ENCODE measurements at places on chromosomes 4 and X. TPM values are rescaled to one million over a fixed set of nuclear protein-coding genes. Genes with fewer than 3 reads are reported as not detected.

CLGN gene
- total RNA-seq, result 3.6 TPM

ABRAXAS1 gene
- 7.8 TPM for total RNA-seq

CC2D2A gene
- 3.9 TPM for total RNA-seq

GAGE12F gene
- not detected for total RNA-seq

FRMD7 gene
- not detected for total RNA-seq

SASH3 gene
- total RNA-seq, result not detected

RAB39B gene
- total RNA-seq, result not detected

UGT2B11 gene
- not detected for total RNA-seq

PDLIM3 gene
- 87.3 TPM for total RNA-seq

SFRP2 gene
- not detected for total RNA-seq

C4orf50 gene
- total RNA-seq, result not detected

- H3K27me3 ChIP-seq, result no peaks in the 10 kb centered on the region
- no peak within 1 kb of the TSS for H3K27ac ChIP-seq
- H3K36me3 ChIP-seq, result no peaks in the 10 kb centered on the region
- H3K4me1 ChIP-seq, result no peaks in the 10 kb centered on the region
- peak within 1 kb of the TSS; percentile 48 for H3K4me3 ChIP-seq
These were observed at the start of gene DIAPH2 for GRCh38 chrX:96684339-96685209. Gene DIAPH2 (plus strand): TSS chrX:96684842.

- no peaks in the 10 kb centered on the region for H3K27me3 ChIP-seq
- no peak overlapping the region for H3K27ac ChIP-seq
- no peaks in the 10 kb centered on the region for H3K4me1 ChIP-seq
- H3K36me3 ChIP-seq, result no peaks in the 10 kb centered on the region
These were observed 264.3 kb downstream of the NPFFR2 start for GRCh38 chr4:72295966-72296557.

DNA sequence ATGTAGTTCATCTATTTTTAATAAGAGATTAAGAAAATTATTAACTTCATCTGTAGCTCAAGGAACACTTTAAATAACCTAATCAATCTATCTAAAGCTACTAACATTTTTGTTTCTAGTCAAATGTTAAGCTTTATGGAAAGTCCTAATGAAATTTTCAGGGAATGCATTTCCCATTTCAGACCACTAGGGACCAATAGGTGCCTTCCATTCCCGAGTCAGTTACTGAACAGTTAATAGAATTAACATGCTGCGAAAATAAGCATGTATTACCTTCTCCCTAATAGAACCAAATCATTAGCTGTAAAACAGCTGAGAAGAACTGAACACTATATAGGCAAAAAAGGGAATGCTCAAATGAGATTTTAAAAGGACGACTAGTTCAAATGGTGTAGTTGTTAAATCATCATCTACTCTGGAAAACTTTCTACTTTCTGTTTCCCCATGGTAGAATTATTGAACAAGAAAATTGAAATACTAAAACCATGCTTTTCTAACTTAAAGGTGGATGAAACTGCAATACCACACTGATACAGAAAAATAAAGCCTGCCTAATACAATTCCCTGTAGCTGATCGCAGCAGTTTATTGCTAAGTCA lies 22.5 kb downstream of the STX18 start:
- H3K27me3 ChIP-seq, result no peaks in the 10 kb centered on the region
- DNase-seq, result no peak
- no peak overlapping the region for H3K27ac ChIP-seq
- H3K36me3 ChIP-seq, result no peaks in the 10 kb centered on the region

GRCh38 chrX:45295259-45295986 lies 94.7 kb upstream of the DIPK2B start:
- DNase-seq, result no peak
- H3K27ac ChIP-seq, result no peak overlapping the region
- H3K4me1 ChIP-seq, result no peaks in the 10 kb centered on the region
- H3K27me3 ChIP-seq, result no peaks in the 10 kb centered on the region
- no peaks in the 10 kb centered on the region for H3K36me3 ChIP-seq

DNA sequence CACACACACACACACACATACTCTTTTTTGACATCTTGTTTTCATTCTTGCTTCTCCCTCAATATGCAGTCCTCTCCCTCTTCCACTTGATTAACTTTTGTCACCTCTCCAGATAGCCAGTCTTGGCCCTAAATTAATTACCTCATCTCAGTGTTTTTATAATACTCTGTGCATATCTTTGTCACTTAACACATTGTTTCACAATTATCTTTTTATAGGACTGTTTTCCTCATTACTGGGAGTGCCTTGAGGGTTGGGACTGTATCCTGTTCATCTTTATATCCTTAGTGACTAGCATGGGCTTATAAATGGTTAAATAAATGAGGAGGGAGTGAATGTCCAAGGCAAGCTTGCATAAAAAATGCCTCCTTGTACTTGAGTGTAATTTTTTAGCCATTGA lies 33.1 kb downstream of the SYNPO2 start:
- H3K27ac ChIP-seq, result no peak overlapping the region
- H3K27me3 ChIP-seq, result no peaks in the 10 kb centered on the region
- H3K36me3 ChIP-seq, result no peaks in the 10 kb centered on the region
- H3K4me3 ChIP-seq, result no peak overlapping the region

- H3K4me1 ChIP-seq, result no peaks in the 10 kb centered on the region
- no peaks in the 10 kb centered on the region for H3K27me3 ChIP-seq
- no peak overlapping the region for H3K27ac ChIP-seq
- H3K4me3 ChIP-seq, result no peak overlapping the region
- no peaks in the 10 kb centered on the region for H3K36me3 ChIP-seq
- no peak for DNase-seq
These were observed 685.8 kb downstream of the GABRG1 start for GRCh38 chr4:45438047-45438446.

- peaks cover 13% of the 10 kb centered on the region for H3K36me3 ChIP-seq
- H3K27ac ChIP-seq, result peak overlapping the region; percentile 66
- no peaks in the 10 kb centered on the region for H3K27me3 ChIP-seq
- peak overlapping the region; percentile 82 for H3K4me3 ChIP-seq
- DNase-seq, result peak; percentile 60
These were observed 2.1 kb downstream of the ELOVL6 start for GRCh38 chr4:110196206-110196870.

GRCh38 chr4:182604161-182604622 lies 313.0 kb downstream of the DCTD start:
- H3K4me3 ChIP-seq, result no peak overlapping the region
- H3K36me3 ChIP-seq, result no peaks in the 10 kb centered on the region
- peak; percentile 64 for DNase-seq

GRCh38 chr4:15551740-15552446 lies 82.2 kb downstream of the CC2D2A start:
- no peaks in the 10 kb centered on the region for H3K27me3 ChIP-seq
- no peaks in the 10 kb centered on the region for H3K36me3 ChIP-seq
- H3K4me3 ChIP-seq, result no peak overlapping the region
- DNase-seq, result no peak
- no peak overlapping the region for H3K27ac ChIP-seq
- no peaks in the 10 kb centered on the region for H3K4me1 ChIP-seq

GRCh38 chrX:152405561-152405960 lies 45.6 kb downstream of the GABRA3 start:
- no peaks in the 10 kb centered on the region for H3K27me3 ChIP-seq
- no peak for DNase-seq
- no peaks in the 10 kb centered on the region for H3K36me3 ChIP-seq
- H3K4me3 ChIP-seq, result no peak overlapping the region
- no peak overlapping the region for H3K27ac ChIP-seq
- no peaks in the 10 kb centered on the region for H3K4me1 ChIP-seq

DNA sequence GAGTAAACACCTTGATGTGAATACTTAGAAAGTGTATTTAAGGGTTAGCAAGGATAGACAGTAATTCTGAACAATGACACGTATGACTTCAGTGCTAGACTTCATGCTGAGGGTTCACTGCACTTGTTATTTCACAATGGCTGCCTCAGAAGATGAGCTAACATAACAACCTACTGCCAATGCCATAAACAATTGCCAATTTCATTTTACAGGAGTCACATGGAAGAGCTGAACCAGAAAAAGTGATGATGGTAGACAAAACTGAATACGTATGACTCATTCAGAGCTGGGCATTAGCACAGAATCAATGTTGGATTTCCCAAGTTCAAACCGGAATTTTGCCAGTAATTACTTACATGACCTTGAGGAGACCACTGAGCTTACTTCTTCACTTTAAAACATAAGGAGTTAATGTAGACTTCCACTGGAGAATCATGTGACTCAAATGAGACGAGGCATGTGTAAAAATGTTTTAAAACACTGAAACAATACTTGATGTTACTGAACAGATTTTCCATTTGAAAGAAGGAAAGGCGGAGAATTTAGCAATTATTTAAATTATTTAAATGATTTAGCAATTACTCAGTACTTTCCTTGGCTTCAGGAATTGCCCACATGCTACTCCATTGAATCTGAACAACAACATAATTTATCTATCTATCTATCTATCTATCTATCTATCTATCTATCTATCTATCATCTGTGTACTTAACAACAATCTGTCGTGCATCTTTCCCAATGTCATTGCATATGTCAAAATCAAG lies 868.5 kb upstream of the SLIT2 start:
- H3K36me3 ChIP-seq, result no peaks in the 10 kb centered on the region
- no peak for DNase-seq
- H3K4me1 ChIP-seq, result peaks cover 24% of the 10 kb centered on the region

GRCh38 chr4:74975848-74976824 lies 43.2 kb downstream of the PARM1 start:
- no peaks in the 10 kb centered on the region for H3K27me3 ChIP-seq
- no peaks in the 10 kb centered on the region for H3K36me3 ChIP-seq
- H3K4me1 ChIP-seq, result no peaks in the 10 kb centered on the region
- no peak for DNase-seq

DNA sequence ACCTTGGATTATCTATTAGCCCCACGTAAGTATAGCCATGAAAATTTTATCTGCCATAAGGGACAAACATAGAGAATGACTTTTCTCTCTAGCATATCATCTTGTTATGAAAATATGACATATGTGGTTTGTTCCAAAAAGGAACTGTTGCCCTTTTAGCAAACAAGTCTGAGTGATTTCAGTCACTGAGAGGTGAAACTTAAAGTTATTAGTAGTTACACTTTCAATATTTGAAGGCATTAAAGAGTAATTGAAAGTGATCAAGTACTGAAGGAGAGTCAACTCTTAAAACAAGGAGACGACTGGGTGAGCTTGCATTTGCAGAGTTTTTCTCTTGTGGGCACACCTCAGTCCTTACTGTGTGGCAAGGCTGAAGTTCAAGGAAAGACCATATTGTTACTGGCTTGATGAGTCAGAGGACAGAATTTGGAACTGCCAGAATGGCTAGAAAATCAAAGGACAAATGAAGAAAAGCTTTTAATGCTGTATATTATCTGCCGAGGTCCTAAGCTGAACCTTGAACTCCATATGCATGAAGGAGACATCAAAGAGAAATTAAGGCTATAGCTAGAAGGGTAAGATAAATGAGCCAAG lies 205.1 kb upstream of the EMCN start:
- H3K4me1 ChIP-seq, result no peaks in the 10 kb centered on the region
- H3K27me3 ChIP-seq, result no peaks in the 10 kb centered on the region
- H3K27ac ChIP-seq, result no peak overlapping the region
- H3K36me3 ChIP-seq, result no peaks in the 10 kb centered on the region

DNA sequence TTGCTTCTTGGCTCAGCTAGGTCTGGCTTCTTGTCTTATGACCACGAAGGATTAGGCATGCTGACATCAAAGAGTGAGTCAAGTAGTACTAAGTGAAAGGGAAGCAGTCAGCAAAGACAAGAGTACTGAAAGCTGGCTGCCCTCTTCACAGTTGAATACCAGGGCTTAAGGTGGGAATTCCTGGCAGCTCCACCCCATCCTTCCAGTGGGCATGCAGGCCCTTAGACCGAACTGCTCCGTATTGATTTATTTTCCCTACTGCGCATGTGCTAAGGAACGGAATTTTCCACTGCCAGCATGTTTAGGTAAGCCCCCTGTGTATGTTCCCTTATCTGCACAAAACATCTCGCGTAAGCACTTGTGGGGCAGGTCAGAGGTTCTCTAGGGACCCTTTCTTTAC lies 2320.1 kb downstream of the ARAP2 start:
- H3K4me3 ChIP-seq, result no peak overlapping the region
- H3K36me3 ChIP-seq, result no peaks in the 10 kb centered on the region
- H3K27me3 ChIP-seq, result no peaks in the 10 kb centered on the region
- no peak overlapping the region for H3K27ac ChIP-seq

DNA sequence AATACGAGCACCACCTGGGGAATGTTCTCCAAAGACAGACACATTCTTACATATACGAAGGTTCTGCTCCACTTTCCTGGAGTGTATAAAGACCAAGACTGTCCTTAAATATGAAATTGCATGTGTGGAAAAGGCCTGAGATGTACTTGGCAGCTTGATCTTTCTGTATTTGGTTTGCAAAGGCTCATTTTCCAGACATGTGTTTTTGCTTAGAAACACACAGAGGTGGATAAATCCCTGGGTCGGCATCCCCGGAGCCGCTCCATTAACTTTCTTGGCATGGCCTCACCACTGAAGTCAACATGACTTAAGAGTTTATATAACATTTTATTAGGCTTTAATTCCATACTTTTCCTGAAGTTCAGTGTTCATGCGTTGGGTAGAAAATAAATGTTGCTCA lies 239.4 kb downstream of the LDB2 start:
- no peaks in the 10 kb centered on the region for H3K27me3 ChIP-seq
- H3K4me1 ChIP-seq, result peaks cover 11% of the 10 kb centered on the region
- no peak for DNase-seq
- H3K4me3 ChIP-seq, result no peak overlapping the region
- H3K27ac ChIP-seq, result no peak overlapping the region

GRCh38 chr4:62324215-62324614 lies 1124.1 kb downstream of the ADGRL3 start:
- DNase-seq, result no peak
- no peak overlapping the region for H3K4me3 ChIP-seq
- H3K4me1 ChIP-seq, result no peaks in the 10 kb centered on the region

- no peak overlapping the region for H3K27ac ChIP-seq
- no peak overlapping the region for H3K4me3 ChIP-seq
- no peaks in the 10 kb centered on the region for H3K36me3 ChIP-seq
- no peaks in the 10 kb centered on the region for H3K27me3 ChIP-seq
- no peaks in the 10 kb centered on the region for H3K4me1 ChIP-seq
These were observed 421.2 kb downstream of the DCAF12L2 start for GRCh38 chrX:125744914-125745313.

- no peak overlapping the region for H3K4me3 ChIP-seq
- no peak overlapping the region for H3K27ac ChIP-seq
- H3K27me3 ChIP-seq, result no peaks in the 10 kb centered on the region
- peaks cover 5% of the 10 kb centered on the region for H3K4me1 ChIP-seq
- DNase-seq, result no peak
- H3K36me3 ChIP-seq, result no peaks in the 10 kb centered on the region
These were observed 39.9 kb upstream of the PCDH18 start for GRCh38 chr4:137572163-137572562.

- H3K4me3 ChIP-seq, result no peak overlapping the region
- no peaks in the 10 kb centered on the region for H3K36me3 ChIP-seq
- H3K27me3 ChIP-seq, result no peaks in the 10 kb centered on the region
- no peak overlapping the region for H3K27ac ChIP-seq
These were observed 939.7 kb upstream of the LCORL start for GRCh38 chr4:18961266-18961665.

- no peak overlapping the region for H3K27ac ChIP-seq
- no peaks in the 10 kb centered on the region for H3K4me1 ChIP-seq
- DNase-seq, result no peak
- H3K36me3 ChIP-seq, result no peaks in the 10 kb centered on the region
- no peaks in the 10 kb centered on the region for H3K27me3 ChIP-seq
- H3K4me3 ChIP-seq, result no peak overlapping the region
These were observed 12.8 kb downstream of the NAP1L3 start for GRCh38 chrX:93660575-93660974.

- H3K27me3 ChIP-seq, result no peaks in the 10 kb centered on the region
- DNase-seq, result no peak
- no peaks in the 10 kb centered on the region for H3K4me1 ChIP-seq
- H3K4me3 ChIP-seq, result no peak overlapping the region
These were observed 34.3 kb upstream of the SPATA4 start for GRCh38 chr4:176229645-176230044.
